ENCODE measurements at places on chromosomes 3 and 15. TPM values are rescaled to one million over a fixed set of nuclear protein-coding genes. Genes with fewer than 3 reads are reported as not detected.

SUSD5 gene
- 4.9 TPM for polyA plus RNA-seq

CSPG5 gene
- polyA plus RNA-seq, result 4.9 TPM

CTXND1 gene
- polyA plus RNA-seq, result 1.6 TPM

RBP2 gene
- polyA plus RNA-seq, result not detected

PLIN1 gene
- 13.5 TPM for polyA plus RNA-seq

CORO2B gene
- 4.3 TPM for polyA plus RNA-seq

GOLGA8T gene
- polyA plus RNA-seq, result 10.6 TPM

ZIC1 gene
- 1.4 TPM for polyA plus RNA-seq

GADL1 gene
- polyA plus RNA-seq, result 0.30 TPM

RASGRP1 gene
- 4.4 TPM for polyA plus RNA-seq

MITF gene
- 5.8 TPM for polyA plus RNA-seq

UBE3A gene
- polyA plus RNA-seq, result 77.3 TPM

TRPM1 gene
- 4.4 TPM for polyA plus RNA-seq

ANKUB1 gene
- polyA plus RNA-seq, result 2.5 TPM

ZNF501 gene
- 9.2 TPM for polyA plus RNA-seq

CACNA2D2 gene
- polyA plus RNA-seq, result 15.9 TPM

FSIP1 gene
- 11.2 TPM for polyA plus RNA-seq

SEC61A1 gene
- polyA plus RNA-seq, result 119 TPM

ATR gene
- 21.8 TPM for polyA plus RNA-seq

PLXNB1 gene
- 41.5 TPM for polyA plus RNA-seq

GABPB1 gene
- 21.5 TPM for polyA plus RNA-seq

GOLGA8S gene
- polyA plus RNA-seq, result 15.5 TPM

SI gene
- 2.9 TPM for polyA plus RNA-seq

GOLGA6L7 gene
- polyA plus RNA-seq, result 15.7 TPM

CLDN1 gene
- 37.1 TPM for polyA plus RNA-seq

BSN gene
- 9.9 TPM for polyA plus RNA-seq

GRK7 gene
- polyA plus RNA-seq, result 0.12 TPM

ACAA1 gene
- 50.7 TPM for polyA plus RNA-seq

FBXL22 gene
- polyA plus RNA-seq, result 3.2 TPM

ATP13A4 gene
- 0.98 TPM for polyA plus RNA-seq

BTLA gene
- 0.50 TPM for polyA plus RNA-seq

ITGA11 gene
- polyA plus RNA-seq, result 6.6 TPM

OIP5 gene
- polyA plus RNA-seq, result 44.8 TPM

FBXO40 gene
- 0.61 TPM for polyA plus RNA-seq

FOXL2 gene
- 1.3 TPM for polyA plus RNA-seq

MYNN gene
- polyA plus RNA-seq, result 27.0 TPM

AMT gene
- 9.1 TPM for polyA plus RNA-seq

TP63 gene
- 5.2 TPM for polyA plus RNA-seq

P2RY1 gene
- 2.0 TPM for polyA plus RNA-seq
